ENCODE measurements at places on chromosomes 16 and 17.

DNA sequence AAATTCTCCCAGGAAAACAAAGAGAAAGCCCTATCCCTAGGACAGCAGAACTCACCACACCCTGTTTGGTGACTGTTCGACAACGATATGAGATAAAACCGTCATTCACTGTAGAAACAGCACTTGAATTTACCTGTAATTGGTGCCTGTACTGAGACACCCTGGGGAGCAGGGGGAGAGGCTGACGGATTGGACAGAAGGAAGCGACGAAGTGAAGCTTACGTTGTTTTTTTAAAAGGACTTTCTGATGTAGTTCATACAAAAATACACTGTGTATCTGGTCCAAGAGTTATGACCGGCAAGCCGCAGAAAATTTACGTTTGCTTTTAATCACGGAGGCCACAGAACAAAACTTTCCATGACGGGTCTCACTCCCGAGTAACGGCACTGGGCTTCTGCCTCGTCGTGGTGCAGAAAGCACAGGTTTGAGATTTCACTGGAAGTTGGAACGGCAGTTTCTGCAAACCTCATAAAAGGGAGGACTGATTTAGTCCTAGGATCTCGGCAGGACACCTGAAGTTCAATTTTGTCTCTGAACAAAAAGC, 9.7 kb downstream of the NXN start:
- peak; percentile 58 for DNase-seq

DNA sequence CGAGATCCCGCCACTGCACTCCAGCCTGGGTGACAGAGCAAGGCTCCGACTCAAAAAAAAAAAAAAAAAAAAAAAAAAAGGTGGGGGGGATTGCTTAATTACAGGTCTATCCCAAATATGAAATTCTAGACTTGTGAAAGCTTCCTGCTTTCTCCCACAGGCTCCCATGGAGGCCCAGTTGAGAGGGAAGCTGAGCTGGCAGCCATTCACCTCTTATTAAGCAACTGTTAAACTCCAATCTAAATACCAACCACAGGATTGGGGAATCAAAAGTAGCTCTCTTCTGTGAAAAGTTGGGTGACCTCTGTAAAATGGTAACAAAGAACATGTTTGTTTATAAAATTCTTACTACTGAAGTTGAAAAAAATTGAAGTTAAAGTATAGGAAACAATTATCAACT, 45.8 kb upstream of the STAC2 start:
- no peak for DNase-seq

GRCh38 chr16:84082110-84082509, 34.6 kb downstream of the MBTPS1 start:
- no peak for DNase-seq

- no peak for DNase-seq
These were observed 13.6 kb downstream of the DRC7 start for GRCh38 chr16:57708168-57708567.

DNA sequence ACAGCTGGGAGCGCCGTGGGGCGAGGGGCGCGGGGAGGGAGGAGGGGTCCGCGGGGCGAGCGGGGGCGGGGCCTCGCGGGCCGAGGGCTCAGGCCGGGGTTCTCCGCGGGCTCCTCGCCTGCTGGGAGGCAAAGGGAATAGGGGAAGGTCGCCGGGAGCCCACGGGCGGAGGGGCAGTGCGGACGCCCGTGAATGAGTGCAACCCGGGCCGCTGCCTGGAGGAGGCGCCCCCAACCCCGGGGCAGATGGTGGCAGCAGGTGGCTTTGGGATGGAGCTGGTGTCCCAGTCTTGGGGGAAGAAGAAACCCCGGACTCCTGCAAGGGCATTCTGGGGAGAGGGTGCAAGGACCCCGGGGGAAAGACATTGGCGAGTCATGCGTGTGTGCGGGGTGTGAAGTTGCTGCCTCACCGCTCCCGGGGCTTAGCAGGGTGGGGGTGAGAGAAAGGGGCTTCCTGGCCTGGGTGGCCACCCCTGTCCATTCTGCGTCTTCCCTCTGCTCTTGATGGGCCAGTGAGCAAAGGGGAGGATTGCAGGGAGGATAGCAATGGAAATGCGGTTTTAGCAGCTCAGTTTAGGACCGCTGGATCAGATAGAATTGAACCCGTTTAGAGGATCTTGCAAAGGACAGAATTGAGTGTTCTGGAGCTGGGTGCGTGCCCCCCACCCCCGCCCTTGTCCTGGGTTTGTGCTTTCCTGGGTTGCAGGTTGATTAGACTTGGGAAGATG, 526 bp downstream of the KIAA0513 start:
- no peak for DNase-seq

DNA sequence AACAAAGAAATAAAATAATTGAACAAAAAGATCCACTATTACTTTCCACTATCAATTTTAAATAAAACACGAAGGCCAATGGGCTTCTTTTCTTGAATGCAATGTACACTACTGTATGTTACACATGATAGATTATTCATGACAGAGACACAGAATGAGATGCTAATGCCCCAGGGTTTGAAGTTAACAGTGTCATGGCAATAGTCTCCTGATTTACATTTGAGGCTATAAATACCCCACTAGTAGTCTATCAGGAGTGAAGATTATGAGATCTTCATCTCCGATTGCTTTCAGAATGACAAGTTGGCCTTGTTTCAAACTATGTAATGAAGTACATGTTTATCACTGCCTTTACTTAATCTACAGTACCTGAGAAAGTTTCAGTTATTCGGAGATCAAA, 84.4 kb downstream of the RPGRIP1L start:
- no peak for DNase-seq

GRCh38 chr17:76982408-76983074, 114.3 kb downstream of the MGAT5B start:
- no peak for DNase-seq

DNA sequence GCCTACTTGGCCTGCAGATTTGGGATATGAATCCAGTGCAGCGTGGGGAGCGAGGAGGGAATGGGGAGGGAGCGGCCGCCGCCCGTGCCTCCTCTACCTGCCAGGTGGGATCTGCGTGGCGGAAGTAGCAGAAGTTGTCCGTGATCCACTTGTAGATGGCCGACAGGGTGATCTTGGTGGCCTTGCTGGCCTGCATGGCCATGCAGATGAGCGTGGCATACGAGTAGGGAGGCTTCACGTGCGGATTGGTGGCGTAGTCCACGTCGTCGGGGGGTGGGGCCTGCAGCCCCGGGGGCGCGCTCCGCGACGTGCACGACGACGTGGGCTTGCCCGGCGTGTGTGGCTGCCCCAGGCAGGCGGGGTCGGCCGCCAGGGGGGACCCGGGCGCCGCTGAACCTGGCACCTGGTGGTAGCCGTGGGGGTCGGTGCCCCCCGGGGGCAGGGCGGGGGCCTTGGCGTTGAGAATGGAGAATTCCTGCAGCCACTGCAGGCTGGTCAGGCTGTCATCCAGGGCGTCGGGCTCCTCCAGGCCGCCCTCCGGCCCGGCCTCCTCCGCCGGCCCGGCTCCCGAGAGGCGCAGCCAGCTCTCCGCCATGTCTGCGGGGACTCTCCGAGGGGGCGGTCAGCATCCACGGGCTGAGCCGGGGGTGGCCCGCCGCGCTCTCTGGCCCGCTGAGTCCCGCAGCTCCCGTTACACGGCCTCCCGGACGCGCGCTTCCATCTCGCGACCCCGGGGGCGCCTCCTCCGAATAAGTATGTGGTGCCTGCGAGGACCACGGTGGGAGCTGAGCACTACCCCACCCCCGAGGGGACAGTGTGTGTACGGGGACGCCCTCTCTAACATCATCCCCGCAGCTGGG, 1.0 kb downstream of the FOXJ1 start:
- DNase-seq = no peak

DNA sequence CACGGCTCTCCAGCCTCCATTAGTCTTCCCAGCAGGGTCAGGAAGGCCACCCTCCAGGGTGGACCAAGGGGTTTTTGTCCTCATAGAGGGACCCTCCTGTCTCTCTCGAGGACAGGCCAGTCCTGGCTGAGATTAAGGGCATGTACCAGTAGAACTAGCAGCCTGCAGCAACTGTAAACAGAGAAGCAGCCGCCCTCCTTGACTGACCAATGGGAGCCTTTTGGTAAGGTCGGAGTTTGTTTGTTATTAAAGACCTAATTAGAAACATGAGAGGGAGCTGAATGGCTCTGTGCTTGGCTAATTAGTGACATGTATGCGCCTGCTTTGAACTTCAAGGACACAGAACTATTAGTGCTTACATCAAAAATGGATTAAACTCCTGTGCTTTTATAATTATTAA, 80.0 kb downstream of the CCDC182 start:
- peak; percentile 90 for DNase-seq

DNA sequence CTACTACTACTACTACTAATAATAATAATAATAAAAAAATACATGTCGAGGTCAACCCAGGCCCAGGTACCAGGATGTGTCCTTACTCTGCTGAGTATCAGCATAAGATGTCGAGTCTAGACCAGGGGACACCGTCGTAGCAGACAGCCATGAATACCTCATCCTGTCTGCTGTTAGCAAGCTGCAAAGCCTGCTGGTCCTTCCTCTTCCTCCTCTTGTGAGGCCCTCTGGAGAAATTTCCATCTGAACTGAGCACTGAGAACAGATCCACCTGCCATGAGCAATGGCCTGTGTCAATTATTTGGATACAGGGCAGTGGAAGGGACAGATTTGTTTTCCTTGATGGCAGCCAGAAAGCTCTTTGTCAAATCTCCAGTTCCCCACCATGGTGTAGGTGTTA, 168.5 kb downstream of the XYLT1 start:
- DNase-seq = no peak

- no peak for DNase-seq
These were observed 2.4 kb downstream of the KIAA0513 start for GRCh38 chr16:85029981-85030401.

DNA sequence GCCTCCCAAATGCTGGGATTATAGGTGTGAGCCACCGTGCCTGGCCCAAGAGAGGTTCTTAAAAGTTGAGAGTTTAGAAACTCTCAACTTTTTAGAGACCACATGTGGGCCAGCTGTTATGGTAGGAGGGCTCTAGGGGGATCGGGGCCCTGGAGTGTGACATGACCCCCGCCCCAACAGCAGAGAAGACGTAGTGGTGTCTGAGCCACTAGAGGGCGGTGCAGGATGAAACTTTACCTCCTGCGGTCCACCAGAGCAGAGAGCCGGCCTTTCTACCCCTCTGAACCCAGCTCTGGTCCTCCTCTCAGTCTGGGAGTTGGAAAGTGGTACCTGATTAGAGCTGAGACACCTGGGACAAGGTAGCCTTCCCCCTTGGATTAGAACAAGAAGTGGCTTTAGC, 7.4 kb downstream of the CDK5RAP3 start:
- DNase-seq = peak; percentile 8

GRCh38 chr17:44309472-44309871, 1.1 kb downstream of the RUNDC3A start:
- no peak for DNase-seq

GRCh38 chr16:4431023-4431422, 5.4 kb downstream of the DNAJA3 start:
- DNase-seq = no peak

DNA sequence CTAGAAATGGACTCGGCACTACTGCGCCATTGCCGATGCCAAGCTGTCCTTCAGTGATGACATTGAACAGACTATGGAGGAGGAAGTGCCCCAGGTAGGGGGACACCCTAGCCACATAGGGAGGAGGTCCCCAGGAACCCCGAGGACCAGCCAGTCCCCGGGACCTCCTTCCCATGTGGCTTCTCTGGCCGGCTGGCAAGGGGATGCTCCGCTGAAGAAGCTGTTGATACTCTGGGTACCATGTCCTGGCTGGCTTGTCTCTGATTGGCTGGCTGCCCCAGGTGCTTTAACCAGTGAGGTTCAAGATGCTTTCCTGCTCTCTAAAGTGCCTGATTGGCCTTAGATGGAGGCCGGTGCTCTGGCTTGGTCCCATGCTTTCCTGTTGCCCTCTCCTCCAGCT, 103.6 kb downstream of the SDR42E1 start:
- DNase-seq = no peak

- no peak for DNase-seq
These were observed 58.6 kb upstream of the DNAH9 start for GRCh38 chr17:11539637-11540036.

- no peak for DNase-seq
These were observed 66.3 kb upstream of the ENDOV start for GRCh38 chr17:80348551-80349150.

- no peak for DNase-seq
These were observed 817 bp downstream of the NDUFAF8 start for GRCh38 chr17:81239714-81240555.

DNA sequence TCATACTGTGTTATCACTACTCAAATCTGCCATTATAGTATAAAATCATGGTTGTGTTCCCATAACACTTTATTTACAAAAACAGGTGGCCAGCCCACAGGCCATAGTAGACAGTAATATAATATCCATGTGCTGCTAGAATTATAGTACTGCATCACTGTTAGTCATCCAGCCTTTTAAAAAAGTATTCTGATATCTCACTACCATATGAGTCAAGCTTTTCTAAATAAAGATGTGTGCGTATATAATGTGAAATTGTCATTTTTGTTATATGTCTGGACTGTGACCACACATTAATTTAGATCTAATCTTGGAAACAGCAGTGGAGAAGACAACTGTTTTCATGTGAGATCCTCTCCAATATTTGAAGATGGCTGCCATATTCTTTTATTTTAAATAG, 1049.1 kb upstream of the GOT2 start:
- DNase-seq = no peak

DNA sequence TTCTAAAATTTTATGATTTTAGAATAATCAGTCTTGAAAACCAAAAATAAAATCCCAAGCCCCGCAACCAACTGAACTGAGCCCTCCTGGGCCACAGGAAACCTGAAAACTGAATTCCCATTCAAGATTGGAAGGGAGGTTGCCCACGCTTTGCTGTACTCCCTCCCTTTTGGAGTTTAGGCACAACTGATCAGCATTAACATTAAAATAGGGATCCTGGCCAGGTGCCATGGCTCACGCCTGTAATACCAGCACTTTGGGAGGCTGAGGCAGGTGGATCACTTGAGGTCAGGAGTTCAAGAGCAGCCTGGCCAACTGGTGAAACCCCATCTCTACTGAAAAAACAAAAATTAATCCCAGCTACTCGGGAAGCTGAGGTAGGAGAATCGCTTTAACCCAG, 52.7 kb upstream of the NETO2 start:
- no peak for DNase-seq

GRCh38 chr17:35291802-35292201, 48.9 kb downstream of the SLFN5 start:
- no peak for DNase-seq

DNA sequence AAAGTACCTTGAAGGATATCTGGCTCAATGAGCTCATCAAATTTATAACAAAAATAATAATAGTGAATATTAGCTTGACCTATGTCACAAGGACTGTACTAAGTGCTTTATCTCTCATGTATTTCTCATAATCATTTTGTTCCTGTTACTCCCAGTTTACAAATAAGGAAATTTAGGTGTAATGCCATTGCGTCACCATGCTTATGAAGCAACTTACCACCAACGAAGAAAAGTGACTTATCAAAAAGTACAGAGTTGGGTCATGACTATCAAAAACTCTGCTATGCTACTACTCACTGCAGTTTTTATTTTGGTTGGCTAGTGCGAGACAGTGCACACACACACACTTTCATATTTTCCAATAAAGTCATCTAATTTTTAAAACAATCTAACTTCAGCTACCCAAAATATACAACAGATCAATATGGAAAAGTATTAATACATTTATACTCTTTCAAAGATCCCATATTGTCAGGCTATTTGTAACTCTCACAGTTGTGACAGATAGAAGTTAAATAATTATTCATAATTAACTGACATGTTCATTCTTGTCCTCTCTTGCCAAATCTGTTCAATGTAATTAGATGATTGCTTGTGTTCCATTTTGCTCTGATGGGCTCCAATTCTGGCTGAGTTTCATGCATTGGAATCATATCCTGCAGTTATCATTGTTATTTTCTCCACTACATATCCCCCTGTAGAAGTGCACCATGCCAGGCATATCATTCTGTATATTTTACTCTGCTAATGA, 119.4 kb downstream of the KCNJ2 start:
- DNase-seq = no peak
